LHCN-M2 (cell line): ENCODE measurements at places on chromosomes 4 and X.

GRCh38 chrX:56798339-56798711 is 69.3 kb downstream of the NBDY start:
- no peak for DNase-seq

DNA sequence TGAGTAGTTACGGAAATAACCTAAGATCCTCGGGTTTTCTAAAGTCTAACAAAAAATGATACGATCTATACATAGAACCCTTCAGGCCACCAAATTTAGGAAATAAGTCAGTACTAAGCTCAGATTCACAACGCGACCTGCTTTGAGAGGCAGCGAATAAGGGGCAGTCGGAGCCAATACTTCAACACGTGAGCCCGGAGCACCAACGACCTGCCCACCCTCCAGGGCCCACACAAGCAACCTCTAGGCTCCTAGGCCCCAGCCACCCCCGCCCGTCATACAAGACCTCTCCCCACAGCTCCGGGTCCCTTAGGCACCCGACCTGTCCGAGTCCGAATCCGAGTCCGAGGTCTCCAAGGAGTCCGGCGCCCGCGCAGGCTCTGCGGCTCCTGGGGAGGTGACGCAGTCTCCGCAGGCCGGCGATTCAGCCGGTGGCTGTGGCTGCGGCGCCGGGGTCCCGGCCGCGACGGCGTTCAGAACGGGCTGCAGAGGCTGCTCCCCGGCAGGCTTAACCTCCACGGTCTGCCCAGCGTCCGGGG is 580 bp downstream of the NAF1 start:
- DNase-seq = peak; percentile 25

DNA sequence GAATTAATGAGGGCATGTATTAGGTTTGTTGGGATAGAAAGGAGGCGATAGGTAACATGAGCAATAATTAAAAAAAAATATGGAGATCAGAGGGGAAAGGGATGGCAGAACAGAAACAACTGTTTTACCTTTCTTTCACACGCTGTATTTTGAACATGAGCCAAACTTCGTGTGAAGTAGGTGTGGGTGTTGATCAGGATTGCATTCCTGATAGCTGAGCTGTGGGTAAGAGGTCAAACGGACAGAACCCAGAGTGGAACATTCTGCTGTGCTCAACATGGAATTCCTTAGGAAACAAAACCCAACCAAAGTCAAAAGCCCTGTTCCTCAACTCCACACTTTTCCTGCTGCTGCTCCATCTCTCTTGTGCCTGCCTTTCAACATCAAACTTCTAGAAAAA is 162.5 kb upstream of the CASK start:
- DNase-seq = peak; percentile 2

- DNase-seq = no peak
Measured at GRCh38 chr4:30723201-30723955, 3.2 kb downstream of the PCDH7 start.

DNA sequence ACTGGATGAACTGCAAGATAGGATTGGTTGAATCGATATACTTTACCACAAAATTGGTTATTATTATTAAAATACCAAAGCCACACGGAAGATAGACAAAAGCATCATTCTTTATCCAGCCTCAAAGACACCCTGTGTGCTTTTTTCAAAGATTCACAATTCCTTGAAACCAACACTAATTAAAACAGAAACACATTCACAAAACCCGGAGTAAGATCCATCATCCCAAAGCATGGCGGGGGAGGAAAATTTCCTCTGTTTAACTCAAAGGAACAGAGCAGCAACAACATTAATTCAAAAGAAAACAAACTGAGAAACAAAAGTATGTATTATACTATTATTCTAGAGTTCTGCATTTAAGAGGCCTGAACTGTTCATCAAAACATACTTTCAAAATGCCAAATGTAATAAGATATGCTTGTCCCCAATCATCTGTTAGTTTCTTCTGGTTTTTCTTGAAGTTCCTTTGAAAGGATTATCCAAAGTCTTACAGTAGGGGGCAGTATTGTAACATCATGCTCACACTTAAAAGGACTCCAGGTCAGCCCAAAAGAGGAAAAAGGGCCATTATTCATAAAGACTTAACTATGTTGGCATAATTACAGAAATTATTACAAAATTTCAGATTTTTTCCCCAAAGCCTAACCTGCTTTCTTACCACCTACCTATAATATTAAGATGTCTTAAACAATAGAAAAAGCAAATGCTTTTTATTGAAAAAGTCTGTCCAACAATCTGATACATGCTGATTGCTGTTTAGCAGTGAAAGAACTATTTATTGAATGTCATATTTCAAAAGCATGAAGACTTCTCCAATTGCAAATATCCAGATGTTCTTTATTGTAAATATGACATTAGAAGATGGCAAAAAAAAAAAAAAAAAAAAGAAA is 168.7 kb downstream of the SCFD2 start:
- peak; percentile 79 for DNase-seq

DNA sequence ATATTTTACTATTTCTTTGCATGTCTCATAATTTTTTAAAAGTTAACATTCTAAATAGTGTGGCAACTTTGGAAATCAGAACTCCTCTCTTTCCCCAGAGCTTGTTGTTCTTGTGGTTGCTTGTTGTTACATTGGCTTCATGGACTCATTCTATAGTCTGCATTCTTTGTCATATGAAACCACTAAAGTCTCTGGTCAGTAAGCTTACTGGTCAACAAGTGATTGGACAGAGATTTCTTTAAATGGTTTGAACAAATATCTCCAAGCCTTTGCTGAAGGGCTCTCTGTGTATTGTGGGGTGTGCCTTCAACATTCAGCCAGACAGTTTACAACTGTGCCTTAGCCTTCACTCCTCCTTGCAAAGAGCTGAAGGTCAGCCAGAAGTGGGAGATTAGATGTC is 147.2 kb downstream of the OPHN1 start:
- DNase-seq = peak; percentile 35
